Activated CD4-positive, alpha-beta T cell treated with anti-CD3 and anti-CD28 coated beads for 1 hour (primary cell): ENCODE measurements at places on chromosomes 4 and X.

GRCh38 chr4:84503495-84504437 is 4.7 kb upstream of the NKX6-1 start:
- no peak for DNase-seq

DNA sequence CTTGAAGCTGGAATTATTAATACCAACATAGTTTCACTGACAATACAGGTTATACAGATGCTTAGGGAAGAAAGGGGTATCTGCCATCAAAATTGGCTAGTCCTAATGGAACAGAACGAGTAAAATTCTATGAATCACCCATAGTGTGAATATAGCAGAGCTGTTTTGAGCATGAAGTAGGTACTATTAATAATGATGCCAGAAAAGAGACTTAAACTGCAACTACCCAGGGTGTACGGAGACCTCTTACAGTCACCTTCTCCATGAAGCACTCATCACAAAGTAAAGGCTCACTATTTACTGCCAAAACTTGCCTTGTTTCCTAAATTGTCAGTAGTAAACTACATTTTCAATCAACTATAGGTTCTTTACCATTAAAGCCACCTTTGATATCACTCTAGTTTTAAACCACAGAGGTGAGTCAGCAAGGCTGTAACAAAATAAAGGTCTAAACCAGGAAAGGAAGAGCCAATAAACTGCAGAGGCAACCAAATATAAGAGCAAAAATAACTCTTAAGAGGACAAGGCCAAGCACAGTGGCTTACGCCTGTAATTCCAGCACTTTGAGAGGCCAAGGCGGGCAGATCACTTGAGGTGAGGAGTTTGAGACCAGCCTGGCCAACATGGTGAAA is 114.4 kb downstream of the FRYL start:
- no peak for DNase-seq

DNA sequence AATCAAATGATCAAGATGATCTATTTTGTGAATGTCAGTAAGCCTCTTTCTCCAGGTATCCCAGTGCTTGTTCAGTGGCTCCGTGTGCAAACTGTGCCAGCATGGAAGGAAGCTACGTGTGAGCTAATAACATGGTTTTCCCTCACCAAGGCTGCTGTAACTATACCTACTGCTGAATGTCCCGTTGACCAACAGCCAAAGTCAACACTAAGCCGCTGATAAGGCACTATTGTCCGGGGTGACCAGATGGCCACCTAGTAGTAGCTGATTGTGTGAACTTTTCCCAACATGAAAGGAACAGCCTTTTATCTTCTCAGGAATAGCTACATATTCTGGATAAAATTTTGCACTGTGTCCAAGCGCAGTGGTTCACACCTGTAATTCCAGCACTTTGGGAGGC is 58.0 kb upstream of the ABCG2 start:
- DNase-seq = no peak

GRCh38 chr4:150051111-150051510 is 27.1 kb upstream of the DCLK2 start:
- DNase-seq = no peak

DNA sequence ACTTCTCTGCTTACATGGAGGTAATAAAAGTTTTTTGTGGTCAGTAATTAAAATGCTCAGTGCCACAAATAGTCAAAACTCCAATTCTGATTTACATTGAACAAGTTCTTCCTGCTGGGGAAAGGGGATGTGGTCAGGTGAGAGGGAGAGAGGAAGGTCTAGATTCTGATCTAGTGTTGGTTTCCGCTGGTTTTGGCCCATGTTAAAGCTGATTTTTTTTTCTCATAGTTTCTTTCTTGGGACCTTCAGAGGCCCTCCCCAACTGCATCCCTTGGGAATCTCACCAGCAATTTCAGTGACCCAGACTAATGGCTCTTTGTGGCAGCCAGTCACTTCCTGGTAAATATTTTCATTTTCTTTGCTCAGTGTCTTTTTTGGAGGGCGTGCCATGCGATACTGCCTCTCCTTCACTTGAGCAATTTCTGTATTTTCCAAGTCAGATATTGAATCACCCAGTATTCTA is 332.7 kb downstream of the RAPGEF2 start:
- no peak for DNase-seq
